ENCODE measurements at places on chromosomes 2 and 18.

DNA sequence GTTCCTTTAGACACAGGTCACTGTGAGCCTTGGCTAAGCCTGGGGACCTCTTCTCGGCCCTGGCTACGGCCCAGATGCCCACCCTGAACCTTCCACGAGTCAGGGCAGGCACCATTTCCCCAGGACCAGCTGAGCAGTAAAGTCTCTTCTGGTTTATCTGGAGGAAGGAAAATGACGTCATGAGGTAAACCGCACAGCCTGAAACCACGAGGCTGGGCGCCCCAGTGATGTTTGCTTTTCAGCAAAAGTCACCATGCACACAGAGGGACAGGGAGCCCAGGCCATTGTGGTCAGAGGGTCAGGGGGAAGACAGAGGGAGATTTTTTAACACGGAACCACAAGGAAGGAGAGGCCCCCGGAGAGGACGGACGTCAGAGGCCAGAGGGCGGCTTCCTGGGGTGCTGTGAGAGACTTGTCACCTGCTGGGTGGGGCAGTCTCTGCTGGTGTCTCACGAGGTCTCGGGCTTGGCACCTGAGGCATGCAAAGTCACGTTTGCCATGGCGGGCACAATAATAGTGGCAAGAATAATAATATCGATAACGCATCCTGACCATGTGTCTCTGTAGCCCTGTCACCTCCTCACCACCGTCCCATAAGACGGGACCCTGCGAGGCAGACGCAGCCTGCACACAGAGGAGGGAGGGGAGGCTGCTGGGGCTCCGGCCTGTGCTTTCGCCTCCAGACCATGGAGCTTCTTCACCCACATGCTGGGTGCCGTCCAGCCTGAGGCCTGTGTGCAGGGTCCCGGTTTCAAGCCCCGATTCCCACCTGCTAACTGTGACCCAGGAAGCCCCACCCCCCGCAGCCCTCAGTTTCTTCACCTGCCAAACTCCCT, 33.2 kb upstream of the FOSL2 start:
- peak; percentile 83 for DNase-seq

DNA sequence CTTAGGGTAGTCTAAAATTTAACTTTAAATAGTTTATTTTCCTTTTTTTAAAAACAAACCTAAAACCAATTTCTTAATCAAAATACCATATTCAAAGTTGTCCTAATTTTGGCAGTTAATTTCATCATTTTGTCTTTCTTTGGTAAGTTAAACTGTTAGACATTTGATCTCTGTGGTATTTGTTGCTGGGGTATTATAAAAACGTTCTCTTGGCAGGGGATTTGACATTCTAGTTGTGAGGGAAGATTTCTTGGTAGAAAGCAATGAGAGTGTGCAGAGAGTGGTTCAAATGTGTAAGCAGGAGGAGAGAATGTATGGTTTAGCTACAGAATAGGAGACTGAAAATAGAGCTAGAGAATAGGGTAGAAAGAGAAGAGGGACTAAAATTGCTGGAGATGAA, 14.6 kb downstream of the GULP1 start:
- no peak for DNase-seq

DNA sequence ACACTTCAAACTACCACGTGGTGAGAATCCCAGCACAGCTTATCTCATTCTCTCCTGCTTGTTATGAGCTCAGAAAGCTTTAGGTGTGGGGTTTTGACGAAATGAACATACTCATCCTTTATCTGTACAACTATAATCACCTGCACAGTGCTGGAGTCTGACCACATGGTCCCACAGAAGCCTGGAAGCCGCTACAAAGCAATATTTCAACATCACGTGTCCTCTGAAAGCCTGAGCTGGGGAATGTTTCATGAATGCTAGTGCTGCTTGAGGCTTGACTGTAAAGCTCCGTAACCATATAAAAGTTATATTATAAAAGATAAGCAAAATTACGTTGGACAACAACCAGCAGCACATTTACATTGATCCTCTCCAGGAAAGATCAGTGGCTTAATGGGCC, 43.9 kb downstream of the PIEZO2 start:
- DNase-seq, result no peak

GRCh38 chr18:49851624-49852023, 38.3 kb upstream of the ACAA2 start:
- no peak for DNase-seq

GRCh38 chr2:164922134-164922533, 33.2 kb downstream of the SLC38A11 start:
- DNase-seq, result no peak

- DNase-seq, result peak; percentile 74
Observed at GRCh38 chr2:127423478-127423843, 5.2 kb downstream of the PROC start.

- DNase-seq, result peak; percentile 28
Observed at GRCh38 chr18:58896268-58896667, 31.6 kb downstream of the ZNF532 start.

- no peak for DNase-seq
Observed at GRCh38 chr18:41624460-41624859, 330.6 kb upstream of the PIK3C3 start.

DNA sequence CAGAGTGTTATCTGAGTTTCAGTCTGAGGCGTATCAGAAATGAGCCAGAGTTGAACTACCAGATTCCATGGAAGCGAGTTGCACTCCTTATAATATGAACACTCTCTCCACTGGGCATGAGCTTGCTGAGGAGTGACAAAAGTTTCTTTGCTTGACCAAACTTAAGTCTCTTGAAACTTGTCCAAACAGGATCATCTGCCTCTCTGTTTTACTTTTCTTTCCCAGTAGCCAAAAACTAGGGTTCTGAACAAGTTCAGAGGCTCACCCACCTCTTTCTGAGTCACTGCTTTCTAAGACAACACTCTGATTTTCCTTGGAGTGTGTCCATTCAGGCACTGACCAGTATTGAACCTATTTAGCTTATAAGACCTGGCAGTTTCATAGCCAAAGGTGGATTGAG, 233.2 kb upstream of the TCF4 start:
- DNase-seq, result no peak

- DNase-seq, result no peak
Observed at GRCh38 chr2:28633746-28634145, 117.9 kb upstream of the PPP1CB start.

GRCh38 chr2:188786368-188786841, 187.8 kb upstream of the COL3A1 start:
- no peak for DNase-seq

GRCh38 chr2:205543937-205544702, 138.2 kb upstream of the NRP2 start:
- peak; percentile 2 for DNase-seq

- DNase-seq, result no peak
Observed at GRCh38 chr2:94997981-94998930, 27.3 kb upstream of the MAL start.

DNA sequence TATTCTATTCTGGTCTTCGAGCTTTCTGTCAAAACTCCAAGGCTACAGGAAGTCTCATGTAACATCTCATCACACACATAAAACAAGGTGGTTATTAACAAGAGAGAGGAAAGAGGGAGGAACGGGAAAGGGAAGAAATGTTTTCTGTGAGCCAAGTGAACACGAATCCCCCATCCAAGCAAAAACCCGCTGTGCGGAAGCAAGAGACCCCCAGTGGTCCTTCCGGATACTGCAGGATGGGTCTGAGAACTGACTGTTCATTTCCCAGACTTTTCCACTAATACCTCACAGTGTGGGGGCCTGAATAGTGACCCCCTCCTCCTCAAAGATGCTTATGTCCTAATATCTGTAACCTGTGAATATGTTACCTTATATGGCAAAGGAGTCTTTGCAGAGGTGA, 19.0 kb upstream of the DIPK1C start:
- DNase-seq, result no peak

DNA sequence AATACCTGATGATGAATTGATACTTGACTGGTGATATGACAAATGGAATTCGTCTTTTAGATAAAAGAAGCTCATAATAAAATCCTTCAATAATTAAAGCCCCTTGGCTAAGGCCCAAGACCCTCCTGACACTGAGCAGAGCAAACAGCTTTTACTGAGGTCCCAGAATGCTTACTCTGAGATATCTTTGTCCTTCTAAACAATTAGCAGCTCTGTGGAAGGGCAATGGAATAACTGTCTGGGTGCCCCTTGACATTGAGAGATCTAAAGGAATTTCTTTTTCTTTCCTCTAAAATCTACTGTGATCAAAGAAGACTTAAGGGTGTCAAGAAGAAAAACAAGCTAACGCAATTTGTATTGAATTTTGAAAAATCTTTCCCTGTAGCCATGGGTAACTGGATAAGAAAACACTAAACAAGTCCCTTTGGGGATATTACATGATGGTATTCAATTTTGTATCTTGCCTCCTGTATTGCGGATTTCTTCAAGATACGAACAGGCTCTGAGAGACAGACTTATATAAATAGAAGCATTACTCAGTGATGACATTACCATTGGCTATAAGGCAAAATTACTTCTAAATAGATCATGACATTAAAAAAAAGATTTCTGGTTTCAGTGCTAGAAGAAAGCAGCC, 128.8 kb downstream of the MREG start:
- DNase-seq, result no peak

DNA sequence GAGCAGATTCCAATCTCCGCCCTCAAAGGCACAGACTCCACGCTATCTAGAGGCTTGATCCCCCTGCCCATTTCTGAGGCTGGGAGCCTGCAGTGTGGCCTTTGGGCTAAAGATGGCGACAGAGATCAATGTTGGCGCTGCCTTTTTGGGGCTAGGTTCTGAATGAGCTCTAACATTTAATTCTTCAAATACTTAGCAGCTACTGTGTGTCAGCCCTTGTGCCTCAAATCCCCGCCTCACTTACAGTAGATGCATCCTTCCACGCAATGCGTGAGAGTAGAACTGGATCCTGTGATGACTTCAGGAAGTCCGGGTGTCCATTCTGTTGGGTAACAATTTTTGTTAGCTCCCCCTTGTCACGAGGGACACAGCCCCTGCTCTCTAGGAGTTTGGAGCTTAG, 12.4 kb downstream of the IL1F10 start:
- DNase-seq, result peak; percentile 29

DNA sequence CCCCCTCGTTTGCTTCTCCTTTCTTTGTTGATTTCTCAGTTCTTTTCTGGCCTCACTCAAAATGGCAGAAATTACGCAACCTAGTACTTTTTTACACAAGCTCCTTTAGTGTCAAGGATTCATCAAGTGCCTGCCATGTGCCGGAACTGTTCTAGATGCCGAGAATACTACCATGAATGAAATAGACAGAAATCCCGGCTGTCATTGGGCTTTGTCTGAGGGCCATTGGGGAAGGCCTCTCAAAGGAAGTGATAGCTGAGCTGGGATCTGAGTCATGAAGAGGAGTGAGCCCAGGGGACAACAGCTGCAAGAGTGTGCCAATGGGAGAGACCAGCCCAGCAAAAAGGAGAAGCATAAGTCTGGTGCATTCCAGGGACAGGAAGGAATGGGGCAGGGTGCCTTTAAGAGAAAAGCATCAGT, 34.3 kb upstream of the PPP1CB start:
- DNase-seq, result peak; percentile 70

- no peak for DNase-seq
Observed at GRCh38 chr2:165369131-165369897, 100.2 kb upstream of the CSRNP3 start.

- no peak for DNase-seq
Observed at GRCh38 chr2:160570376-160570775, 76.8 kb upstream of the RBMS1 start.
